ENCODE measurements at places on chromosomes 16 and 17.

GRCh38 chr16:54936979-54937670 lies 6.5 kb downstream of the IRX5 start:
- DNase-seq, result no peak

- no peak for DNase-seq
These were observed 26.1 kb downstream of the TEX2 start for GRCh38 chr17:64236827-64237403.

DNA sequence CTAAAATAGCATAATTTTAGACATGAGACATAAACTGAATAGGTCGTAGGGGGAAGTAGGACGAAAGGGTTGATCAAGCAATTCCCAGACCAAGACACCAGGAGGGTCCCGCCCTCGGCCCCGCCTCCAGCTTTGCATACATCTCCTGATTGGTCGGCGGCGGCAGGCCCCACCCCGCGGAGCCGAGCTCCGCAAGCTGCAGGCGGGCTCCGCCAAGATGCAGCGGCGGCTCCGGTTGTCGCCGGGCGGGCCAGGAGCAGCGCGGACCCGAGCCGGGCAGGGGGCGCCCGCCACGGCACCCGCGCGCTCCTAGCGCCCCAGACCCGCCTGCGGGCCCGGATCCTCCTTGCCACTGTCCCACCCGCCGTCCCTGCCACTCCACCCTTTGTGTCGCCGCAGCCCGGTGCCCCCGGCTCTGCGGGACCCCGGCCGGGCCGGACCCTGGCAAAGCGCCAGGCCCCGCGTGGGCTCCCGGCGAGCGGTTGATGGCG lies at the start of gene CDR2L:
Gene CDR2L (plus strand): TSS at position 215 of the 491 bp plus-strand sequence. CDS start 412 bp downstream, outside the sequence.
- DNase-seq, result peak; percentile 97

DNA sequence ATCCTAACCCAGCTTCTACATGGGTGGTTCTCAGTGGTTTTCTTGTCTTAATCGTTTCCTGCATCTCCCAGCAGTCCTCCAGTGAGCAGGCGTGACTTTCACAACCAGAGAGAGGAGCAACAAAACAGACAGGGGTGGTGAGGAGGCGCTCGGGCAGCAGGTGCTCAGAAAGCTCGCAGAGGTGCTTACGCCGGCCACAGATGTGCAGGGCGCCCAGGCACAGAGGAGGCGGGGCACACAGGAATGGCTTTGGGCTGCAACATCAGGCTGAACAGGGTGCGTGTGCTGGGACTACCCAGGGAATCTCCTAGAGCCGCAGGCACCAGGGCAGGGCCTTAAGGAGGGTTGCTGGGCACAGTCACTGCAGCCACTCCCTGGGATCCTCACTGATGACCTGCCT lies 32.6 kb downstream of the KLHDC4 start:
- no peak for DNase-seq

GRCh38 chr17:4006165-4006589 lies 41.9 kb upstream of the ATP2A3 start:
- DNase-seq, result no peak

GRCh38 chr16:70685938-70686375 lies at the start of gene MTSS2:
MTSS2 (minus strand) TSS chr16:70686053; CDS start chr16:70685791, 262 bp downstream.
- peak; percentile 91 for DNase-seq

GRCh38 chr16:79864781-79865391 lies 264.3 kb upstream of the MAF start:
- DNase-seq, result no peak

DNA sequence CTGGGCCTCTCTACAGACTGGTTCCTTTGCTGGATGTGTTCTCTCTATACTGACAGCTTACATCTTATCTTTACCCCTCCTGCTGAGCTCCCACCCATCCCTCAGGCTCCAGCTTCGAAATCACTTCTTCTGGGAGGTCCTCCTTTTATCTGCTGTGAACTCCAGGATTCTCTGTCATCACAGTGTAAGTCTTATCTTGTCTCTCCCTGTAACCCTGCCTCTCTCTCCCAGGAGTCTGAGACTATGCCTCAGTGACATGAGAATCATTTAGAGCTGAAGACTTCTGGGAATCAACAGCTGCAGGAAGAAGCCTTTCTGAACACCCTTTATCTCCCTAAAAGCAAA lies 148.1 kb upstream of the HS3ST3A1 start:
- DNase-seq, result no peak

DNA sequence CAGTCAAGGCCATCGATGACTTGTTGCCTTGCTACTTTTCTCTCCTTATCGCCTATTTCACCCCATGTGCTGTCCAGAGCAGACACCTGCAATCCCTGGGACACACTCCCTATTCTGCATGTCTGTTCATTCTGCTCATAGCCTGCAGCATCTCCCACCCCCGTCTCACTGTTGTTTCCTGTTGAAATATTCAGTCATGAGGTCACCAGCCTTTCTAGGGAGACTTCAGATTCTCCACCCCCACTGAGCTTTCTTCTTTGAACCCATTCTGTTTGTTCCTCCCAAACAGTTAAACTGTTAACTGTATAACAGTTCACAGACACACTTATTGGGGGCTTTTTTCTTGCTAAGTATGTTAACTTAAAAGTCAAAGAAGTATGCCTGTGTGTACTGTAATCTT lies 94.4 kb downstream of the AATF start:
- DNase-seq, result no peak

DNA sequence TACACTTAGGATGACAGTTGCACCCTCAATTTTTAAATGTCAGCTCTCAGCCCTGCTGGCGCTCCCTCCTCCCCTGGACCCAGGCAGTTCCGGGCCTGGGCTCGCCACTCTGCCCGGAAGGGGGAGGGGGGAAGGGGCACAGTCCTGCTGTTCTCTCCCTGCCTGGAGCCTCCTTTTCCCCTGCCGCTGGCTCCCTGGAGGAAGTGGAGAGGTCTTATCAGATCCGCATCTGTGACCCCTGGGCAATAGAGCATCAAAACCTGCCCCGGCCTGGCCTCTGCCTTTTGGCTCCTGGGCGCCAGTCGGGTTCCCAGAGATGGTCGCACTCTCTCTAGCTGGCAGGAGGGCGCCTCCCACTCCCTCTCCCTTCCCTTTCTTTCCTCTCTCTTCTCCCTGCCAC lies 149.3 kb downstream of the IRF8 start:
- DNase-seq, result no peak

GRCh38 chr17:50289991-50290702 lies 15.9 kb downstream of the TMEM92 start:
- DNase-seq, result peak; percentile 91

DNA sequence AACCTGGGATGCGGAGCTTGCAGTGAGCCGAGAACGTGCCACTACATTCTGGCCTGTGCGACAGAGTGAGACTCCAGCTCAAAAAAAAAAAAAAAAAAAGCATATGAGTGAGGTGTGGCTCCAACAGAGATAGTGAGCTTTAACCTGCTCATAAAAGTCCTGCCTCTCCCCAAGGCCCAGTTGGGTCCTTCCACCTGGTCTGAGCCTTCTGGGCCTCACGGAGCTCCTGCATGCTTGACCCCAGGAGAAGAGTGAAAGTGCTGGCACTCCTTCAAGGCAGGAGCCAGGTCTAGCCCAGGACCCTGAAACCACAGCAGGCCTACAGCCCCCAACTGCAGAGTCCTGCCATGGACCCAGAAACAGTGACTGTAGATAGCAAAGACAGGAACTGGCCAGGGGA lies 17.7 kb downstream of the HSD11B2 start:
- DNase-seq, result no peak

DNA sequence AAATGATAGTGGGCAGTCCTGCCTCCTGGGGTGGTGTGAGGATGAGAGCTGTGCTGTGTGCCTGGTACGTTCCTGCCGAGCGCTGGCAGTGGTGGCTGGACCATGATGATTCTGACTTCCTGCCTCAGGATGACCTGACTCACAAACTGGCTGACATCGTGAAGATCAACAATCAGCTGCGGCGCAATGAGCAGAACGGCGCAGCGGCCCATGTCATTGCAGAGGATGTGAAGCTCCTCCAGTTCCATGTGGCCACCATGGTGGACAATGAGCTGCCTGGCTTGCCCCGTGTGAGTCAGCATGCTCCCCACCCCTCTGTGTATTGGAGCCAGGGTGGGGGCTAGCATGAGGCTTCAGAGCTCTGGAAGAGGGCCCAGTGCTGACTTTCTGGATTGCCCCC lies 13.1 kb downstream of the POLR2A start:
- DNase-seq, result no peak

DNA sequence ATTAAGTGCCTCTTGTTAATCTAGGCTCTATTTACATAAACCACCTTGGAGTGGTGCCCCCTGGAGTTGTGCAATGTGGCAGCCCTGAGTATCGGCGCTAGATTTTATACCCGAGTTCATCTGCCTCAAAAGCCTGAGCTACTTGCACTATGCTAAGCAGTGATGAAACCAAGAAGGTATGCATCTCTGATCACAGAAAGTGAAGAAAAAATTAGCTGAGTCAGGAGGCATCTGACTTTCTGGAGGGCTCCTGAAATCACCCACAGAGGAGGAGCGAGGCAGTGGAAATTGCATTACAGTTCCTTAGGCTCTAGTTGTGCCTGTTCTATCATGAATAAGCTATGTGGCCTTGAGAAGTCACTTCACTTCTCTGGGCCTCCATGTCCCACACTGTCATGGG lies 80.3 kb upstream of the PSMD7 start:
- DNase-seq, result no peak

GRCh38 chr17:4420692-4421131 lies 13.0 kb upstream of the SPNS3 start:
- DNase-seq, result peak; percentile 74

GRCh38 chr16:84832488-84833143 lies 12.8 kb downstream of the CRISPLD2 start:
- peak; percentile 91 for DNase-seq

DNA sequence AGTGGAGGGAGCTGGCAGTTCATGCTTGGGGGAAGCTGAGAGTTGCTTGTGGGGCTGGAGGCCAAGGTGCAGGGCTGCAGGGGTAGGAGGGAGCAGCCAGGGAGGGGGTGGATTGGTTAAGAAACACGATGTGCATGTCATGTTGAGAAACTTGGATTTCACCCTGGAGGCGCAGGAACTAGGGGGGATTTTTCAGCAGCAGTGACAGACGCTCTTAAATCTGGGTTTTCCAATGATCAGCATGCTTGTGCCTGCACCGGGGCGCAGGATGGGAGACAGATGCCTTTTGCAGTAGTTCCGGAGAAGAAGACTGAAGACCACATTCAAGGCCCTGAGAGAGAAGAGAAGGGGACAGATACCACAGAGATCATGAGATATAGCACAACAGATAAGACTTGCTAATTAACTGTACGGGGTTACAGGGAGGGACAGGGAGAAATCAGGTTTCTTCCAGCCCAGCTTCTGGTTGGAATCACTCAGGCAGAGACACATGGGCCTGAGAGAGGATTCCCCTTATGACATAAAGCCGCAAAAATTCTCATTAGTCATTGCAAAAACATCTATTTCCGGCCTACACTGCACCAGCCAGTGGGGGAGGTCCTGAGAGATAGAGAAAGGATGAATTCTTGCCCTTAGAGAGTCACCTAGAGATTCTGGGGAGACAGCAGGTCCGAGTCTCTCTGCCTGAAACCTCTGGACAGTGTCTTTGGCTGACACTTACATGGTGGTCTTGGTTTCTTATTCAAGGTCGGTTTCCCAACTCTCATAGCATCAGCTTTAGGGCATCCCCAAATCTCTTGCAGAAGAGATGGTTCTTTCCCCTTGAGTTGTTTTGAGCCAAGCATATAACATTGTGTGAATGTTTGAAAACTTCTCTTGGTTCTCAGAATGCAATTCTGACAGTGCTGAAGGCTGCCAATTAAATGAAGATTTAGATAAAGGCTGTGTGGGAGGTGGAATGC lies 27.1 kb downstream of the CDH13 start:
- DNase-seq, result no peak

DNA sequence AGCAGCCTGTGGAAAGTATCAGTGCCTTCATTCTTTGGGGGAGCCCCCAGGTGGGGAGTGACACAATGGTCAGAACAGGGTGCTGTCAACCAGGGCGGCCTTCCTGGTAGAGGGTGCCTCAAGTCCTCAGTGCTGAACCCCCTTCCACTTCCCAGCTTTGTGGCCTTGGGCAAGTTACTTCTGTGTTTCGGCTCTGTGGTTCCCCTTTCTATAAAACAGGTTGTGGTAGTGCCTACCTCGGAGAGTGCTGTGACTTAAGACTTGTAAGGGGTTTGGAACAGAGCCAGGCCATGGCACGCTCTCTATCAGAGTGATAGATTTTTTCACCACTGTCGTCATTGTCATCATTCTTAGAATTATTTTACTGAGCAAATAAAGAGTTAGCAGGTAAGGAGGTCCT lies 141.1 kb downstream of the CCDC182 start:
- no peak for DNase-seq

- no peak for DNase-seq
These were observed 36.7 kb upstream of the CCL1 start for GRCh38 chr17:34399725-34400124.
